Activated T-helper 17 cell treated with anti-CD3 and anti-CD28 coated beads, Interleukin-2, amount 50 U/mL, for 72 hours (primary cell): ENCODE measurements at places on chromosomes 3 and 15. TPM values are rescaled to one million over a fixed set of nuclear protein-coding genes. Genes with fewer than 3 reads are reported as not detected.

- no peak for ATAC-seq
Measured at GRCh38 chr3:169809230-169809795, 3.4 kb upstream of the LRRIQ4 start.

DNA sequence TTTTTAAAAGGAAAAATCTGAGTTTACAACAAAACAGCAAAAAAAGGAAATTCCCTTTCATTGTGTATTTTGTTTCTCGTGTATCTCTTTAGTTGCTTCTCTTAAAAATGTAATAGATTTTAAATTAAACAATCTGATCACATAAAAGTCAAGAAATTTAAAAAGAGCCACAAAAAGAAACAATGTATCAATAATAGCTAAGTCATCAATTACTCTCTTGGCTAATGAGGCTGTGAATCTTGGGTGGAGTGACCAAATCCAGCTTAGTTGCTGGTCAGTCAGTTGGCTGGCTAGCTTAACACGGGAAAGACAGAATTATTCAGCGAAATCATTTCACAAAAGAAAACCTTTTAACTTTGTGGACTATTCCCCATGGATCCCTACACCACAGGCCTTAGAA lies 3.2 kb downstream of the SFMBT1 start:
- ATAC-seq = no peak

- ATAC-seq = no peak
Measured at GRCh38 chr3:94615275-94616065, 552.6 kb downstream of the NSUN3 start.

Gene KCNMB2
- total RNA-seq = not detected

Gene C15orf40
- 18.0 TPM for total RNA-seq

GRCh38 chr15:98801234-98801561 lies 152.9 kb downstream of the IGF1R start:
- ATAC-seq = no peak

Gene CHRFAM7A
- not detected for total RNA-seq

GRCh38 chr15:26738996-26739395 lies 33.9 kb downstream of the GABRB3 start:
- ATAC-seq = no peak

Gene HRG
- not detected for total RNA-seq

DNA sequence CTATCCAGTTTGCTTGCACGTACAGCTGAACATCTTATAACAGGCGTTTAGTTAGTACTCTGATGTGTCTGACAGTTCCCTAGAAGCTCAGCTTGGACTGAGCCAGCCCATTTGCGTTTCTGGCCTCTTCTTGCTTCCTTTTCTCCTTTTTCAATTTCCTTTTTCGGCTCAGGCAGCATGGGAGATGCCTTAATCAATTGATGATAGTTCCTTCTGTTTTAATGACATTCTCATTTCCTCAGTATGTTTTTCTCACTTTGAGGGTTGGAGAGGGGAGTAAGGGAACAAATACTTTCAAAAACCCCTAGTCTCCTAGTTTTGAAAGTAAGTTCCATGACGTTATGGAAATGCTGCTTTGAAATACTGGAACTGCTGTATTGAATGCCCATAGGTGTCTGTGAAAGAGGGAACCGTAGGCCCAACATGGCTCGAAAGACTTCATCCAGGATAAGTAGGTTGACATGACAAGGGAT lies 18.9 kb downstream of the IL1RAP start:
- no peak for ATAC-seq

GRCh38 chr3:184040010-184040409 lies 8.5 kb downstream of the HTR3D start:
- ATAC-seq = no peak

Gene BNC1
- total RNA-seq = not detected

Gene LDHAL6B
- not detected for total RNA-seq

Gene ROPN1B
- total RNA-seq = not detected

Gene SLC2A2
- total RNA-seq = not detected

DNA sequence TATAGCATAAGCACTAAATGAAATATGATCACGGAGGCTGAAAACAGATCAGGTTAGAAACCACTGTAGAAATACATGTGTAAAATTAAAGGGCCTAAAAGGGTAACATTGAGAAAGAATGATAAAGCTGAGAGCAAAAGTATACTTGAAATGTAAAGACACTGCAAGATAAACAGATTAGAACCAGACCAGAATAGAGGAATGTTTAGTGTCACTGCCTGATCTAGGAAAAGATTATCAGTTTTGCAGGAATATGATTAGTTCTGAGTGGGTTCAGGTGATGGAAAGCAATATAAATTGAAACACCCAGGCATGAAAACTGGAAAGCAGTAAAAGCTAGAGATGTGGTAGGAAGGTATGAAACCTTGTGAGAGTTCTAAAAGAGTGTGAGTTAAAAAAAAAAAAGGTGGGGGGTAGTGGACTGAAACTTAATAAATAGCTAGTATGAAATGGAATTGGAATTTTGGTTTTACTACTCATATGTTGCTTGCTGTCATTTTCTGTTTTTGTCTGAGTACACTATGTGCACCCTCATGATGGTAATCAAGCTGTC lies 16.0 kb upstream of the C3orf38 start:
- peak; percentile 34 for ATAC-seq

- ATAC-seq = no peak
Measured at GRCh38 chr15:79349525-79349924, 38.6 kb downstream of the TMED3 start.

DNA sequence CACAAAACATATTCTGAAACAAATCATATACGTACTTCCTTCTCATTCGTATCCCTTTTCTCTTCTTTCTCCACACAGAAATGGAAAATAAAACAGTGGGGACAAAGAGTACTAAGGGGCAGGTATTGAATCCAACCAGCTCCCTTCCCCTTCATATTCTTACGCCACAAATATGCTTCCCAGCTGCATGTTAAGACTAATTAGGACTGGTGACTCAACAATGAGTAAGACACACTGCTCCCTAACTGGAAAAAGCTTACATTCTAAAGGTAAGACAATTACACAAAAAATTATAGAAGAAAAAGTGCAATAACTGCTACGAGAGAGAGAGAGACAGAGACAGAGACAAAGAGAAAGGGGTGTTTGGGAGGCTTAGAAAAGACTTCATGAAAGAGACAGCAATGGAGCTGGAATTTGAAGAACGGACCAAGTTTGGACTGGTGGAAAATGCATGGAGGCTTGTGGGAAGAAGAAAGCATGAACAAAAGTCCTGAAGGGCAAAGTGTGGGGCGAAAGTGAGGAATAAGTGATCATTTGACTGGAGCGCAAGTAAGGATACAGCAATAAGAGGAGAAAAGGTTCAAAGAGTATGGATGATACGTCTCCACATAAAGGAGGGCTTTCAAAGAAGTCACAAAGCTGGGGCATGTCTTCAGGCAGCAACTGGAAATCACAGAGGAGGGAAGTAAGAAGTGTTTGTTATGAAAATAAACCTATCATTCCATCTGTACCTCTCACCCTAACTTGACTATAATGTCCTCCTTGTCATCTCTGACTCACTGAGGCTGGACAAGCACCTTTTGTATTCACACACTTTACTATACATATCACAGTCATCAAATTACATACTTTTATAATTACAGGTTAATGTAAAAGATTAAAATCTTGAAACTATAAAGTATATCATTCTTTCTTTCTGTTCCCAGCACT lies 49.2 kb downstream of the RYK start:
- no peak for ATAC-seq

Gene STIMATE
- 13.6 TPM for total RNA-seq

Gene SYNPR
- total RNA-seq = not detected

GRCh38 chr3:149813367-149814281 lies 609 bp downstream of the RNF13 start:
- ATAC-seq = no peak

DNA sequence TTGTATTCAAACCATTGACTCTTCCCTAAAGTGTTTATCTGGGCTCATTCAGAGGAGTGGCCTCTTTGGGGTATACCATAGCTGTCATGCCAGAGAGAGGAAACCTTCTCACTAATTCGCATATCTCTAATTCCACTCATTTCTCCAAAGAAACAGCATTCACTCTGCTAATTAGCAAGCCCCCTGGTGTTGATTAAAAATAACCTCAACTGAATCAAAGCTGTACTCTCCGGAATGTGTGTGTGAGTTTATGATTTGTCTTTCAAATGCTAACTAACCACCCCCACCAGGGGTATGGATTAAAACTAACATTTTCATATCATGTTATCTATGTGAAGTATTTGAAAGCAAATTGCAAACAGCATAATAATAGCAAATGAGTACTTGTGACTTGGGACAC lies 45.5 kb downstream of the PAQR5 start:
- no peak for ATAC-seq

Gene RPL35A
- 1,422 TPM for total RNA-seq

Gene SLC22A14
- 0.11 TPM for total RNA-seq

DNA sequence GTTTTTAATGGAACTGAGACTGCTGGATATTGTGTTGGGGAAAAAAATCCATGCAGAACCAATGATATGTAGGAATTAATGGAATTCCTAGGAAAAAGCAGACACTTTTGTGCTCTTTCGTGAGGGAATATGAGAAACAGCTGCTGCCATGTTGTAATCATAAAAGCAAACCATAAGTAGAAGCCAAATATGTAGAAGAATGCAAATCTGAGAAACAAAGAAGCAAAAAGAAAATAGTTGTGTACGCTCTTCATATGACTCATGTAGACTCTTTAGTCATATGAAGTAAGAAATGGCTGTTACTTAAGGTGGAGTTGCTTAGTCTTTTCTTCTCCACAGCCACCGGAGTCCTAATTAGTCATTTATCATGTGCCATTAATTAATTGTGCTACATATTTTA lies 298.6 kb upstream of the ZNF717 start:
- no peak for ATAC-seq

GRCh38 chr3:87350367-87351199 lies 74.2 kb upstream of the POU1F1 start:
- peak; percentile 79 for ATAC-seq

DNA sequence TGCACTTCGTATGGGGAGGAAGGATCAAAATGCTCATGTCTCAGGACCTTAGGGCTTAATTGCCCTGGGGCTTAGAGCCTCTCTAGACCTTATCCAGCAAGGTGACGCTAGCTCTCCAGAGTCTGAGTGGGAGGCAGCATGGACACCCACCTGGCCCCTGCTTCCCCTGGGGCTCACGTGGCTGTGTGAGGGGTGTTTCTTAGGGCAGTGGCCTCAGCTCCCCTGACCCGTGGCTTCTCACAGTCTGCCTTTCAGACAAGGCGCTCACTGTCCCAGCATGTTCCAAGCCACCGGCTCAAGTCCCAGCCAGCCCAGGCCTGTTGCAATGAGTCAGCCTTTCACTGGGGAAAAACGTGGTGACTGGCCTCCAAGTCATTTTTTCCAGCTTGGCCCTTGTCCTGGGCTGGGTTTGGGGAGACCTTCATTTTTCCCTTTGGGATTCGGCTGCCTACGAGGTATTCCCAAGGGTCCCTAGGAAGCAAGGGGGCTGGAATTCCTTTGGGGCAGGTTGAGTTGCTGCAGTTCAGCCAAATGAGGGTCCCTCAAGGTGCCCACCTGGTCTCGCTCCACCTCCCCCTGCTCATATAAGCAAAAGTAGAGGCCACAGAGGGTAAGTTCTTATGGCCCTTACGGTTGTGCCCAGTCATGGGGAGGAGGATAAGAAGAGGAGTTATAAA lies 15.7 kb downstream of the BHLHE40 start:
- peak; percentile 52 for ATAC-seq

Gene CD200
- 26.8 TPM for total RNA-seq

- ATAC-seq = no peak
Measured at GRCh38 chr3:16768014-16768413, 116.7 kb upstream of the PLCL2 start.

Gene TF
- 0.50 TPM for total RNA-seq

DNA sequence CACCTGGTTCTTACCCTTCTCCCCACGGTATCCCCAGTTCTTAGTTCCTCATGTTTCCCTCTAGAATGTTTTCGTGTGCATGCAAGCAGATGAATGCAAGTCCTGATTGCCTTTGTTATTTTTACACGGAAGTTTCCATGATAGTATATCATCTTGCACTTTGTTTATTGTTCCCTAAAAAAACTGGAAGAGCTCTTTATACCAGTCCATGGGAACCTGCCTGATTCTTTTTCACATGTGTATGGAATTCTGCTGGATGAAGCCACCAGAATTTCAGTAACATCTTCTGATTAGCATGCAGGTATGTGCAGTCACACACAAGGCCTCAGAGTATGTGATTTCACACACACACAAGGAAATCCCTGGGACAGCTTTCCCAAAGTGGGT lies 16.0 kb upstream of the LRRK1 start:
- no peak for ATAC-seq

DNA sequence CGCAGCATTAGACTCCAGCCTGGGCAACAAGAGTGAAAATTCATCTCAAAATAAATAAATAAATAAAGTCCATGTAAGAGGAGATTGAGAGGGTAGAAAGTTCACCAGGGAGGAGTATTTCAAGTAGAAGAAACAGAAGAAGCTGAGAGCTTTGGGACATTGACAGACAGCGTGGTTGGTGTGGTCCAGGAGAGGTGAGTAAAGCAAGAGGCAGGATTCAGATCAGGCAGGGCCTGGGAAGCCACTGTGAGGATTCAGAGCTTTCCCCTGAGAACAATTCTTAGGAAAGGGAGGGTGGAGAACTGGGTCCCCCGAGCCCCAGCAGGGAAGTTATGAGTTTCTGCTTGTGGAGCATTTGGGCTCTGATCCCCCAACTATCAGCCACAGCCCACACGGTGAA lies 54.2 kb upstream of the AMOTL2 start:
- ATAC-seq = no peak

GRCh38 chr3:28745916-28746617 lies 397.4 kb upstream of the AZI2 start:
- ATAC-seq = no peak

GRCh38 chr15:76312540-76313174 lies 1.4 kb upstream of the ETFA start:
- no peak for ATAC-seq

GRCh38 chr3:189978753-189979152 lies 141.9 kb downstream of the P3H2 start:
- ATAC-seq = no peak

Gene RFC4
- total RNA-seq = 87.1 TPM

Gene OR4M2
- total RNA-seq = not detected

Gene YEATS2
- 62.2 TPM for total RNA-seq

DNA sequence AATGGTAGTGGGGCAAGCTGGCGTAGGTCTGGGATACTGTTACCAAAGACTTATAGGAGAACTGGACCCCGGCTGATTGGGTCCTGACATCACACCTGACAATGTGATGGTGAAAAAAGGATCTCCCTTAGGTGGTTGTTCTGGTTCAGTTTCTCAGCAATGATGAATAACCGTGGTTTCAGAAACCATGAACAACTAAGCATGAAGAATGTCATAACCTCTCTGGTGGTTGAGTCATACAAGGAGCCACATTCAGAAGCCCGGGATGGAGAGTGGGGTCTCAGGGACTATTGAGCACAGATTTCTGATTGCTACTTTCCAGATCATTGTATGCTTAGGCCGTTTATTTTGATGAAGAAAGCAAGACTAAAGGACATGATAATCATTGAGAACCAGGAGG lies 17.4 kb downstream of the GPR160 start:
- peak; percentile 81 for ATAC-seq

Gene ECE2
- total RNA-seq = not detected

GRCh38 chr3:155286736-155287135 lies 6.7 kb downstream of the STRIT1 start:
- ATAC-seq = no peak

Gene CYP8B1
- total RNA-seq = not detected

Gene SEC61A1
- 134 TPM for total RNA-seq

GRCh38 chr3:124313621-124314020 lies 321.7 kb upstream of the ROPN1 start:
- no peak for ATAC-seq
